ENCODE measurements at places on chromosomes 7 and 10.

DNA sequence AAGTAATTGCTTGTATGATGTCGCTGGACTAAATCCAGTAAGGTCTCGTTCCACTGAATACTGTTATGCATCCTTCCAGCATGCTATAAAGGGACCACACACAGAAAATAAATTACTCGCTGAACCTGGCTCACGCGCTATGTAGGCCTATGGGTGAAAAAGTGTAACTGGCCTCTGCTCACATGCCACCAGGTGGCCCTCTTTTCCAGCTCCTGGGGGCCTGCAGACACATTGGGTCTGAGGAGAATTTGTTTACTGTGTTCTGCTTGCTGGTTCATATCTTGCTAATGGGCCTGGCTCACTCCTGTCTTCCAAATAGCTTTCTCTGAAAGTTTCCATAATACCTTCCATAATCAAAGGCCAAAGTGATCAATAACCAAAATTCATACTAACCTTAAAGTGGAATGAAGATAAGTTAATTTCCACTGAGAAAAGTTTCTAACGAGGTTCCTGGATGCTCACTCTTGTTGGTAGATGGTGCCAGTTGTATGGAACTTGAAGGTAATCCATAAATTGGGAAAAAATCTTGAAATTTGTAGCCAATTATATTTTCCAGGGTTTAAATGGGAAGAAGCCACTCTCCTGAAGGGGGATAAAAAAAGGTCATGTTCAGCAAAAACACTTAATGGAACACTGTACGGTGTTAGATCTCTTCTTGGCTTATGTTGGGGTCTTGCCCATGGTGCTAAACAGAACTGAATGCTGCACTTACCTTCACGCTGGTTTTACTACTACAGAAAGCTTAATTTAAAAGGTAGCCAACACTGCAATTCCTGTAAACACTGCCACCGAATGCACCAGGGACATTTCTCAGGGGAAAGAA, 27.0 kb upstream of the ZPBP start:
- DNase-seq, result no peak

GRCh38 chr10:59877191-59877671, 29.1 kb downstream of the CCDC6 start:
- peak; percentile 41 for DNase-seq

DNA sequence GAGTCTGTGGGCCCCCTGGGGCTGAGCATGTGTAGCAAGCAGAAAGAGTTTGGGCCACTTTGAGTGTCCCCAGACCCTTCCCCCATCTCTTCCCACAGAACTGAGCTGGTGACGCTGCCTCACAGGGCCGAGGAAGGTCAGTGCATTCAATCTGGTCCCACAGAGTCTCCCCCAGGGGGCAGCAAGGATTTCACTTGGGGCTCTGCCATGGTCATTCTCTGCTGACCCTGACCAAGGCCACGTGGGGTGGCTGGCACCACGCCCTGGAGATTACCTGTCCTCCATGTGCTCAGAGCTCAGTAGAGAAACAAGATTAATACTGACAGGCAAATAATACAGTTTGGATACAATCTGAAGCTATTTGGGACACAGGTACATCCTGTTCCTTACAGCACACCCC, 30.2 kb downstream of the ADRA2A start:
- DNase-seq, result no peak

DNA sequence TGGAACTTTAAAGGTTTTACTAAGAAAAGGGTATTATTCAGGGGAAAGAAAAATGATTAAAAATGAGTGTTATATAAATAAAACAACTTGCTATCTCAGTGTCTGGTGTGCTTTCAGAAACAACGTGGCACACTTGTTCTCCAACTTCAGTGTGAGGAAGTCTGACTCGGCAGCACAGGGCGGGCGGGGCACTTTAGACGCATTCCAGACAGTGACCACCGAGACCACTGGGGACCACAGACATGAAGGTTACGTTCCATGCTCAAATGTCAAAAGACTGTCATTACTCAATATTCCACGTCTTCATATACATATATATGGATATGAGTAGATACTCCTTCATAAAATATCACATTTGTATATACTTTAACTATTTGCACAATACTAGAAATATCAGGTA, 87.0 kb downstream of the LARP4B start:
- peak; percentile 73 for DNase-seq

DNA sequence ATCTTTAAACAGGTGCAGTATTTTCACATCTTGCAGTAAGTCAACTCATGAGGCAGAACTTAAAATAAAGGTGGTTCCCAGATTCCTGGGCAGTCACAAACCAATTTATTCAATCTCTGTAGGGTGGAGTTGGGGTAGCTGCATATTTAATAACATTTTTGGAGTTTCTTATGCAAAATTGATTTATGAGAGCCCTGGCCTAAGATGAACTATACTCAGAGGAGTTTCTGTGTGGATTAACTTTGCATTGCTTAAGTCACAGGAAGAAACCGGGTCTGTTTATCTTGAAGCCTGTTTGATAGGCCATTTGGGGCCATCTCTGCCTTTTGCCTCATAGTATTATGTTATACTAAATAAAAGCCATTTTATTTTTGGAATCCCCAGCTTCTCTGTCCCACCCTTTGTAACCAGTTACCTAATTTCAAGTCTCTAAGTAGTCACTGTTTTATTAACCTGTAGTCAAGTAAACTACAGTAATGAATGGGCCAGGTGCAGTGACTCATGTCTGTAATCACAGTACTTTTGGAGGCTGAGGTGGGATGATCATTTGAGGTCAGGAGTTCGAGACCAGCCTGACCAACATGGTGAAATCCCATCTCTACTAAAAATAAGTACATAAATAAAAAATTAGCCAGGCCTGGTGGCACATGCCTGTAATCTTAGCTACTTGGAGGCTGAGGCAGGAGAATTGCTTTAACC, 104.4 kb upstream of the FAM3C start:
- no peak for DNase-seq

- DNase-seq, result peak; percentile 60
Measured at GRCh38 chr10:10677479-10677878, 340.2 kb upstream of the CELF2 start.

- no peak for DNase-seq
Measured at GRCh38 chr7:82507976-82508677, 64.5 kb upstream of the CACNA2D1 start.

DNA sequence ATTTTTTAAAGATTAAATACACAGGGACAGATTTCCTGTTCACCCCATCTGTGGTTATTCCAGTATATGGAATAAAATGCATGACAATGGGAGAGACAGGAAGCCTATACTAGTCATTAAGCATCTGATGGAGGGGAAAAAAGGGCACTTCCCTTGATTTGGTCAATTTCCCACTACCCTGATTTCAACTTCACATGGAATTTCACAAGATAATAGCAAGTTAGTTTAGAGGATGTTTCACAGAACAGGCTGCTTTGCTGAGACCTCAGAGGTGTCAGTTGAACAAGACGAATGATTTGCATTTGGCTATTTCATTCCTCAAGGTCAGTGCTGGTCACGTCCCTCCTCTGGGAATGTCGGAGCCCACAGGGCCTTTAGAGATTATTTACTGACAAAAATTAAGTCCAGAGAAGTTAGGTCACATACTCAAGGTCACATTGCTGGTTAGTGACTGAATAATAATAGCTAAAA, 4.7 kb upstream of the ITPRIP start:
- peak; percentile 86 for DNase-seq

GRCh38 chr10:125157505-125157904, 2.9 kb downstream of the CTBP2 start:
- DNase-seq, result peak; percentile 14

DNA sequence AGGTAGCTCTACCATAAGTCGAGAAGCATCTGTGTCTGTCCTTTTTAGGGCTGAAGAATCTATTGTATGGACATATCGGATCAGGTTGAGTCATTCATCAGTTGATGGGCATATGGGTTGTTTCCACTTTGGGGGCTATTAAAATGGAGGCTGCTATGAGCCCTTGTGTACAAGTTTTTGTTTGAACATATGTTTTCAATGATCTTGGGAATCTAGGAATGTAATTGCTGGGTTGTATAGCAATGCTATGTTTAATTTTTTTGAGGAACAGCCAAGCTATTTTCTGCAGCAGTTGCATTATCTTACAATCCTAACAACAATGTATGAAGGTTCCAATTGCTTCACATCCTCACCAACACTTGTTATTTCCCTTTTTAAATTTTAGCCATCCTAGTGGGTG, 46.4 kb upstream of the HABP2 start:
- no peak for DNase-seq

DNA sequence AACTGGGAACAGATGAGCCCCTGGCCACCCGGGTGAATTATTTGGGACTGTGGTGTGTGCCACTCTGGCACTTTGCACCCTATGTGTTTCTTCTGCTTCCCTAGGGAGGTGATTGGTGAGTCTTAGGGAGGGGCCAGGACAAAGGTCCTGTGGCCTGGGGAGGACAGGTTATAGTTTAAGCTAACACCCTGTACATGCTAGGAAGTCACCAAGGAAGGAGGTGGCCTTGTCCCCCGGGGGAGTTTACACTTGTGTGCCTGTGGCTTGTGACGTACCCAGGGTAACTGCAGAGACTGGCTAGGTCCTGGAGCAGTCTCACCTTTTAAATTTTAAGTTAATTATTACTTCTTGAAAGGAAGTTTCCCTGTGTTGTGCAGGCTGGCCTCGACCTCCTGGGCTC, 196.2 kb downstream of the BAMBI start:
- no peak for DNase-seq

DNA sequence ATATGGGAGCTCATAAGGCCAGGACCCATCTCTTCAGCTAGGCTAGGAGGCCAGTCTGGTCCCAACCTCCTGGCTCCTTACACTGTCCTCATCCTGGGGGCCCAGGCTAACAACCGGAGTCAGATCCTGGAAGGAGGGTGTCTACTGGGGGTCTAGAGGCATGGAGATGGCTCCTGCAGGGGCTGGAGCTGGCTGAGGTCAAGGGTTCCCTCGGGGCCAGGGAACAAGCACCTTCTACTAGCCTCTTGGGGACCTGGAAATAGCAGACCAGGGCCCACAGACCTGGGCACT, 37.2 kb downstream of the CLRN3 start:
- DNase-seq, result no peak

- no peak for DNase-seq
Measured at GRCh38 chr7:7102906-7103305, 79.4 kb upstream of the C1GALT1 start.

- peak; percentile 31 for DNase-seq
Measured at GRCh38 chr7:47621979-47622561, 40.2 kb upstream of the TNS3 start.

DNA sequence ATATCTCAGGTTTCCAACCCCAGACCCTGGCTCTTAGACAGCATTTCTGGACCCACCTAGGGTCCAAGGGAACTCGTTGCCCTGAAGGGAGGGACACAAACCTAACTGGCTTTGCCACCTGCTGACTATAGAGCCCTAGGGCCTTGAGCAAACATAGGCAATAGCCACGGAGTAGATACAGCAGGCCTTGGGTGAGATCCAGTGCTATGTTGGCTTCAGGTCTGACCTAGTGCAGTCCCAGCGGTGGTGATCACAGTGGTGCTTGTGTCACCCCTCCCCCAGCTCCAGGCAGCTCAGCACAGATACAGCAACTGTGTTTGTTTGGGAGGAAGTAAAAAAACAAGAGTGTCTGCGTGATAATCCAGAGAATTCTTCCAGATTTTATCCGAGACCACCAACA, 9.7 kb upstream of the TNKS2 start:
- DNase-seq, result no peak

- DNase-seq, result no peak
Measured at GRCh38 chr7:157188091-157188665, 49.5 kb downstream of the UBE3C start.

DNA sequence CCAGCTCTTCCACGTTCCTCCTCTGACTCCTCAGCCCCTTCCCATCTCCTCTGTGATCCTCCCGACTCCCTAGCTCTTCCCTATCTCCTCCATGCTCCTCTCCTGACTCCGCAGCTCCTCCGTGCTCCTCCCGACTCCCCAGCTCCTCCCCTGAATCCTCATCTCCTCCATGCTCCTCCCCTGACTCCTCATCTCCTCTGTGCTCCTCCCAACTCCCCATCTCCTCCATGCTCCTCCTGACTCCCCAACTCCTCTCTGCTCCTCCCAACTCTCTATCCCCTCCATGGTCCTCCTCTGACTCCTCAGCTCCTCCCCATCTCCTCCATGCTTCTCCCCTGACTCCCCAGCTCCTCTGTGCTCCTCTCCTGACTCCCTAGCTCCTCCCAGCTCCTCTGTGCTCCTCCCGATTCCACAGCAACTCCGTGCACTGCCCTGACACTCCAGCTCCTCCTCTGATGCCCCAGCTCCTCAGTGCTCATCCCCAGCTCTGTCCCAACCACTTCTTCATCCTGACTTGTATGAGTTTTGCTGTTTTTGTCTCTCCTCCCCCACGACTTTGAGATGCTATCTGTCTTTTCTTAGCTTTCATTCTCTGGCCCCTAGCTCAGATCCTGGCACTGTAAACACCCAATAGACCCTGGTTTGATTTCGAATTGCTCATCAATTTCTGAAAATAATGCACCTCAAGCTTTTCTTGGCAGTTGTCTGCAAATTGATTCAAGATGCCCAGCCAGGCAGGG, 38.3 kb downstream of the OAT start:
- DNase-seq, result no peak

DNA sequence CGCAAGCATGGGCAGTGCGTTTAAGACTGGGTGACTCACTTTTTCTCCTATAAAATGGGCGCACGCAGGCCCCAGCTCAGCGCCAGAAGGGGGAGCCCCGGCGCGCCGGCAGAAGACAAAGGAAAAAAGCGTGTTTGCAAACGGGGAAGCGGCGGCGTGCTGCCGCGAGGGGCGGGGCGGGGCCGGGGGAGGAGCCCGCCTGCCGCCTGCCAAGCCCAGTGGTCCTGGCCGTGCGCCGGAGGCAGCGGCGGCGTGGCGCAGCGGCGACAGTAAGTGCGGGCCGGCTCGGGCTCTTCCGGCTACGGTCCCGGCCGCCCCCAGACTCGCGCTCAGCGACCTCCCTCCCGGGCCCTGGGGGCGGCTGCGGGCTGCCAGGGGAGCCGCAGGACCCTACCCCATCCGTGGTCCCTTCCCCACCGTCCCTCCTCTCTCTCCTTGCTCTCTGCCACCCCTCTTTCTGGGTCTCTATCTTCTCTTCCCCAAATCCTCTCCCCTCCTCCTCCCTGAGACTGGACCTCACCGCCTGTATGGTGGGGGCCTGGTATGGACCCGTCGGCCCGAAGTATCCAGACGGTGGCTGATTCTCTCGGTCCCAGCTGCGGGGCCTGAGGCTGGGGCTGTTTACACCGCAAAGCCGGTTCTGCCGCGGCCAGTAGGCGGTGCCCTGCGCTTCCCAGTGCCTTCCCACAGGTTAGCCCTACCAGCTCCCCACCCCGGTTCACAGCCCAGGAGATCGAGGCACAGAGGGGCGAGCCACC, at the start of gene SLC29A3:
Gene SLC29A3 (plus strand): TSS at position 218 of the 758 bp plus-strand sequence. CDS start 51 bp downstream, at position 269.
- peak; percentile 82 for DNase-seq

GRCh38 chr10:118868589-118868988, 113.8 kb upstream of the CACUL1 start:
- no peak for DNase-seq
